ENCODE measurements at places on chromosomes 1 and 21. TPM values are rescaled to one million over a fixed set of nuclear protein-coding genes. Genes with fewer than 3 reads are reported as not detected.

GBP4 gene
- 3.0 TPM for total RNA-seq

NEXN gene
- total RNA-seq, result 158 TPM

GRCh38 chr1:192555399-192555798, 20.2 kb upstream of the RGS1 start:
- H3K4me1 ChIP-seq, result no peaks in the 10 kb centered on the region
- H3K27me3 ChIP-seq, result no peaks in the 10 kb centered on the region
- no peak overlapping the region for H3K4me3 ChIP-seq

GRCh38 chr1:39148942-39149341, 55.6 kb upstream of the MACF1 start:
- H3K36me3 ChIP-seq, result no peaks in the 10 kb centered on the region
- H3K4me3 ChIP-seq, result no peak overlapping the region
- H3K27me3 ChIP-seq, result no peaks in the 10 kb centered on the region

CFHR1 gene
- total RNA-seq, result not detected

GRCh38 chr1:58754073-58754613, 29.7 kb downstream of the JUN start:
- no peaks in the 10 kb centered on the region for H3K36me3 ChIP-seq
- no peak for DNase-seq
- no peaks in the 10 kb centered on the region for H3K27me3 ChIP-seq
- peaks cover 19% of the 10 kb centered on the region for H3K4me1 ChIP-seq

NKAIN1 gene
- total RNA-seq, result 0.28 TPM

MIB2 gene
- 95.3 TPM for total RNA-seq

- H3K4me1 ChIP-seq, result no peaks in the 10 kb centered on the region
- H3K36me3 ChIP-seq, result no peaks in the 10 kb centered on the region
- no peak for DNase-seq
- H3K4me3 ChIP-seq, result no peak overlapping the region
- H3K27ac ChIP-seq, result no peak overlapping the region
These were observed 36.2 kb upstream of the MRPS6 start for GRCh38 chr21:34037009-34037795.

DNA sequence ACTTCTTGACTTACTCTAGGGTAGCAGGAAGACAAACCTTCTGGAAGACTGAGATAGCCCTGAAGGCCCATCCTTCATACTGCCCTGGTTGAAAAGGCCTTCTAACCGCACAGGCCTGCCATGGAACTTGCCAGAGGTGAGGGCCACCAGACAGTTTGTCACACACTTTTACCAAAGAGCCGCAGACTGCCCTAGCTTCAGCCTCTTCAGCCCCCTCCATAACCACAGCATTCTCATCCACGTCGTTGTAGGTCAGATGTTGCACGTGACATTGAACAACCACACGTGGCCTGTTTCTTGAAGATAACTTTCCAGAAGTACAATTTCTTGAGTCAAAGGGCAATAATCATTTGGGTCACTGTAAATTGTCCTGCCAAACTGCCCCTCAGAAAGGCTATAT, 18.9 kb downstream of the ZNF362 start:
- H3K4me1 ChIP-seq, result no peaks in the 10 kb centered on the region
- H3K36me3 ChIP-seq, result no peaks in the 10 kb centered on the region
- no peak overlapping the region for H3K27ac ChIP-seq
- DNase-seq, result peak; percentile 52

DNA sequence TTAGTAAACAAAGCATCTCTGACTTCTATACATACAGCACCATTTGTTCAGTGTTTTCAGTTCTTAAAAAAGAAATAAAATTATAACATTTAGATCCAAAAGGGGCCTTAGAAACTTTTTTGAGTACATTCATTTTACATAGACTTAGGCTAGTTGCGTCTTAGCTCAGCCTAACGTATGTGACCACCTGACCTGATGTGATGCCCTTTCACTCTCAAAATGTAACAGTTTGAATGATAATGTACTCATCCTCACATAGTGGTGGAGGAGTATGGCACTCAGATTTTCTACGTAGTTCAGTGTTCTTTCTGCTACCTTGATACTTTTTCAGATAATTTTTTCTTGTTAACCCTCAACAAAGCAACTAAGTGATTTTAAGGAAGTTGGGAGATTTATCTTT, 43.4 kb downstream of the RPRD2 start:
- H3K36me3 ChIP-seq, result no peaks in the 10 kb centered on the region
- no peaks in the 10 kb centered on the region for H3K27me3 ChIP-seq
- H3K4me1 ChIP-seq, result peaks cover 26% of the 10 kb centered on the region

DNA sequence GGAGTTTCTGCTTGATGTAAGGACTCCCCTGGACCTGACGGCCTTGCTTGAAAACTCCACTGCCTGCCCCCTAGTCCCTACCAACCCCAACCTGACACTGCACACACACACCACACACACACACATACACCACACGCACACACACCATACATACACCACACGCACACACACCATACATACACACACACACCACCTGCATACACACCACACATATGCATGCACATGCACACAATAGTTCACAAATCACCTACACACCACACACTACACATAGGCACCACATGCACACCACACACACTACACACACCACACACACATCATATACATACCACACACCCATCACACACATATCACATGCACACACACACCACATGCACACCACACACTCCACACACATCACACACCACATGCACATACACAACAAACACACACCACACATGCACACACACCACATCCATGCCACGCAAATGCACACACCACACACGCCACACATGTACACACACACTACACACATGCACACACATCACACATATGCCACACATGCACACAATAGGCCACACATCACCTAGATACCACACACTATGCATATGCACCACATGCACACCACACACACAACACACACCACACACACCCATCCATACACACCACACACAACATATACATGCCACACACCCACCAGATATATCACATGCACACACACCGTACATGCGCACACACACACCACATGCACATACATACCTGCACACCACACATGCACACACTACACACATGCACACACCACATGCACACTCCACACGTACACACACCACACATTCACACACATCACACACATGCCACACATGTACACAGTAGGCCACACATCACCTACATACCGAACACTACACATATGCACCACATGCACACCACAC, 3.7 kb downstream of the CASQ1 start:
- no peaks in the 10 kb centered on the region for H3K36me3 ChIP-seq
- H3K4me3 ChIP-seq, result no peak overlapping the region
- no peak for DNase-seq
- H3K27ac ChIP-seq, result no peak overlapping the region

GRCh38 chr1:208273386-208274017, 29.3 kb upstream of the PLXNA2 start:
- H3K4me3 ChIP-seq, result no peak overlapping the region
- H3K27ac ChIP-seq, result no peak overlapping the region
- DNase-seq, result no peak
- H3K27me3 ChIP-seq, result no peaks in the 10 kb centered on the region
- H3K36me3 ChIP-seq, result no peaks in the 10 kb centered on the region

DNA sequence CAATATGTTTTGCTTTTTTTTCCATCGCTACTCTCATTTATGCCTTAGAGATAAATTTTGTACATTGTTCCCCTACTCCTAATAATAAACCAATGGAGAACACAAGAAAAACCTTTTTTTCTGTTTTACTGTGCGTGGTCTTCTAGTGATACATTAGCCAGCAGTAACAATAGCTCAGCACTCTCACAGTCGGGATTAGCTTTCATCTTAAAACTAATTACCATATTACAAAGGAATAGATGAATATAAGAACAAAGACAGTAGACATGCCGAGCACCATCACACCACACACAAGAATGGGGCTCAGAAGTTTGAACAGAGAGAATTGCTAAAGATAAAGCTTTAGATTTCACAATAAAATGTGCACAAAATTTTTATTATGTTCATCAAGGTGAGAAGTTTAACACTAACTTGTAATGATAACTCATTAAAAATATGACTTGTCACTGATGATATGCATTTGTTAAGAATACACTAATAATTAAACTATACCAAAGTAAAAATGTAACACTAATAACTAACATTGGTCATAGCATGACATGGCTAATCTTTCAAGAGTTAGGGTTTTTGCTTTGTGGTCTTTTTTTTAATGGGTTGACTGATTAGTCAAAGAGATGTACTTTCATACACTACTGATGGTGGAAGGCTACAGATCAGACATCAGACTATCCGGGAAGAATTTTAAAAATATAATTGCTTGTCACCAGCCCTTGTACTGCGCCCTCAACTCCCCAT, 61.8 kb downstream of the EXTL2 start:
- no peak for DNase-seq
- no peak overlapping the region for H3K27ac ChIP-seq
- no peak overlapping the region for H3K4me3 ChIP-seq
- H3K27me3 ChIP-seq, result no peaks in the 10 kb centered on the region

GRCh38 chr21:15300131-15300530, 235.3 kb upstream of the NRIP1 start:
- no peak overlapping the region for H3K27ac ChIP-seq
- no peaks in the 10 kb centered on the region for H3K27me3 ChIP-seq
- H3K4me3 ChIP-seq, result no peak overlapping the region
- DNase-seq, result no peak
- no peaks in the 10 kb centered on the region for H3K4me1 ChIP-seq

DNA sequence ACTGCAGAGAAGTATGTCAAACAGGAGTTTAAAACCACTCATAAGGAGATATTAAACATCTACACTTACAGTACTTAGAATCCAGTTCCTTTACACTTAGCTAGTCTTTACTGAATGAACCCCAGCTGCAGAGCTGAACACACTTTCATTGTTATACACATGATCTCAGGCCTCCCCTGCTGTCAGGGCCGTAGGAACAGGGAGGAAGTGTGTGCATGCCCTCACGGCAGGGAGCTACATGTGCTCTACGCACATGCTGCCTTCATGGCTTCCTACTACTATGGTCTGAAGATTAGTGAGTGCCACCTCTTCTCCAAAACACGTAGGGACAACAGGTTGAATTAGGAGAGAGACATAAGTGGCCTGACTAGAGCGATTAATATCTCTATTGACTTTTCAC, 191.5 kb downstream of the SIPA1L2 start:
- H3K36me3 ChIP-seq, result peaks cover 13% of the 10 kb centered on the region
- no peak for DNase-seq
- H3K27me3 ChIP-seq, result no peaks in the 10 kb centered on the region
- H3K4me1 ChIP-seq, result peaks cover 25% of the 10 kb centered on the region
- H3K27ac ChIP-seq, result no peak overlapping the region
- H3K4me3 ChIP-seq, result no peak overlapping the region

- H3K27me3 ChIP-seq, result no peaks in the 10 kb centered on the region
- no peaks in the 10 kb centered on the region for H3K36me3 ChIP-seq
- DNase-seq, result no peak
- H3K4me3 ChIP-seq, result no peak overlapping the region
These were observed 58.7 kb upstream of the WDR26 start for GRCh38 chr1:224493269-224493668.

KANK4 gene
- 1.8 TPM for total RNA-seq

GRCh38 chr21:44415073-44416025, 40.0 kb upstream of the LRRC3 start:
- no peak overlapping the region for H3K4me3 ChIP-seq
- no peaks in the 10 kb centered on the region for H3K4me1 ChIP-seq
- H3K27ac ChIP-seq, result no peak overlapping the region
- H3K27me3 ChIP-seq, result peaks cover 28% of the 10 kb centered on the region
- H3K36me3 ChIP-seq, result no peaks in the 10 kb centered on the region

- H3K27ac ChIP-seq, result no peak overlapping the region
- no peaks in the 10 kb centered on the region for H3K27me3 ChIP-seq
- H3K4me1 ChIP-seq, result no peaks in the 10 kb centered on the region
- peak; percentile 29 for DNase-seq
These were observed 18.3 kb upstream of the IL6R start for GRCh38 chr1:154386643-154387352.

NBPF6 gene
- total RNA-seq, result not detected

GRCh38 chr21:35737899-35738346, 322.4 kb downstream of the SETD4 start:
- peak; percentile 63 for DNase-seq
- H3K36me3 ChIP-seq, result no peaks in the 10 kb centered on the region
- no peak overlapping the region for H3K27ac ChIP-seq
- no peaks in the 10 kb centered on the region for H3K27me3 ChIP-seq
- no peaks in the 10 kb centered on the region for H3K4me1 ChIP-seq

DNA sequence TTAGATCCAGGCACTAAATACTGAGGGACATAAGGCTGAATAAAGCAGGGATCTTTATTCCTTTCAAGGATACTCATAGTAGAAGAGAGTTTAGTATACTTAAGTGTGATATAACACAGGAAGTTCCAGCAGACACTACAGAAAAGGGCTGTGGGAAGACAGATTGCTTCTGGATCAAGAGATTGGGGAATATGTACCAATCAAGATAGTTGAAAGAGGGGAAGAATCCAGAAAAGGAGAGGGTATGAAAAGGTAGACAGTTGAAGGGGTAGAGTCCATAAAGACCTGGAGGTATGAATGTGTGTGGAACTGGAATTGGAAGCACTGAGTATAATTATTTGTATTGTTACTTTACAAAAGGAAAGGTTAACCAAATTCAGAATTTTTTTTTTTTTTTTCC, 2.4 kb downstream of the RPS6KC1 start:
- no peaks in the 10 kb centered on the region for H3K36me3 ChIP-seq
- H3K4me3 ChIP-seq, result no peak overlapping the region
- no peaks in the 10 kb centered on the region for H3K4me1 ChIP-seq
- H3K27me3 ChIP-seq, result no peaks in the 10 kb centered on the region
- no peak overlapping the region for H3K27ac ChIP-seq

DNA sequence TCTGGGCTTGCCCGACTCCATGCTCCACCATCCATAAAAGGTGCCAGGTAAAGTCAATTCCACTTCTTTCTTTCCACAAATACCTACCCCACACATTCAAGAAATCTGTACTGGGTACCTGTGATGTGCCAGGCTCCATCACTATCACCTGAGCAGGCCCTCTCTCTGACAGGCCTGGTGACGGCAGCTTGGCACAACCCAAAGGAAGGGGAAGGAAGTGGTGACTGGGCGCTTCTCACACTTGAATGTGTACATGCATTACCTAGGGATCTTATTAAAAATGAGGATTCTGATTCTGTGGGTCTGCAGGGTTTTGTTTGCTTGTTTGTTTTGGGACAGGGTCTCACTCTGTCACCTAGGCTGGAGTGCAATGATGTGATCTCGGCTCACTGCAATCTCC, 7.5 kb downstream of the HTR1D start:
- H3K27me3 ChIP-seq, result peaks cover 3% of the 10 kb centered on the region
- no peak overlapping the region for H3K27ac ChIP-seq

- no peak overlapping the region for H3K27ac ChIP-seq
- no peak overlapping the region for H3K4me3 ChIP-seq
- DNase-seq, result no peak
These were observed 123.6 kb downstream of the LRRC53 start for GRCh38 chr1:74388855-74389254.

HSD3B1 gene
- total RNA-seq, result not detected

- no peaks in the 10 kb centered on the region for H3K27me3 ChIP-seq
- H3K4me1 ChIP-seq, result peaks cover 6% of the 10 kb centered on the region
- H3K4me3 ChIP-seq, result no peak overlapping the region
- no peak overlapping the region for H3K27ac ChIP-seq
- H3K36me3 ChIP-seq, result no peaks in the 10 kb centered on the region
These were observed 8.6 kb downstream of the RIIAD1 start for GRCh38 chr1:151729966-151730291.

- H3K4me3 ChIP-seq, result no peak overlapping the region
- no peaks in the 10 kb centered on the region for H3K27me3 ChIP-seq
- H3K4me1 ChIP-seq, result no peaks in the 10 kb centered on the region
- H3K36me3 ChIP-seq, result no peaks in the 10 kb centered on the region
- no peak overlapping the region for H3K27ac ChIP-seq
- DNase-seq, result no peak
These were observed 27.2 kb upstream of the LRRC8C start for GRCh38 chr1:89605692-89606091.

SPATA46 gene
- not detected for total RNA-seq
